ENCODE measurements at places on chromosomes 2 and 18.

DNA sequence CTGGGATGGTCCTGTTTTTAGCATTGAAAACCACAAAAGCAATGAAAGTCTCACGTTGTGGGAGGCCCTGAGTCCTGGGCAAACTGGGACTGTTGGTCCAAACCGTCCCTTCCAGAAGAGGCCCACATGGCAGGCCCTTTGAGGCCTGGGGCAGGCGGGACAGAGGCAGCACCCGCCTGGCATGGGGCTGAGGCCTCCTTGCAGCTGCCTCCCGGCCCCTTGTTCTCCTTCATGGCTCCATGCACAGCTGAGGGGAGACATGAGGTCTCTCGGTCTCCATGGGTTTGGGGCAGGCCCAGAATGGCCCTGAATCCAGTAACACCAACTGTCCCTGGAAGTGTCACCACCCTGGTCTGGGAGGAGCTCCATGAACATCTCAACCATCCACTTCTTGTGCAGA, 61.9 kb downstream of the RRM2 start:
- DNase-seq = no peak

DNA sequence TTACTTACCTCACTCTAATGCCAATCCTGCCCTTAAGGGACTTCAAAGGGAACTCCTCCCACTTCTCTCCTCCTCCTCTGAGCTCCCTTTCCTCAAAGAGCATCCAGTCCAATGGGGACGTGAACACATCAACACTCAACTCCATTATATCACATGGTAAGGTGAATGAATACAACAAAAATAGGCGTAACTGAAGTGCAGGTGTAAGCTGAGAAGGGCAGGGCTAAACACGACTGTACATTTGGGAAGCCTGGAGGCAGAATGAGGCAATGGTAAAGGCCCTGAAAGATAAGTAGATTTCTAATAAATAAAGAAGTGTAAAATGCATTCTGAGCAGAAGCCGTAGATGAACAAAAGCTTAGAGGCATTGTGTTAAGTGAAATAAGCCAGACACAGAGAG, 226.1 kb upstream of the TRIB2 start:
- no peak for DNase-seq

DNA sequence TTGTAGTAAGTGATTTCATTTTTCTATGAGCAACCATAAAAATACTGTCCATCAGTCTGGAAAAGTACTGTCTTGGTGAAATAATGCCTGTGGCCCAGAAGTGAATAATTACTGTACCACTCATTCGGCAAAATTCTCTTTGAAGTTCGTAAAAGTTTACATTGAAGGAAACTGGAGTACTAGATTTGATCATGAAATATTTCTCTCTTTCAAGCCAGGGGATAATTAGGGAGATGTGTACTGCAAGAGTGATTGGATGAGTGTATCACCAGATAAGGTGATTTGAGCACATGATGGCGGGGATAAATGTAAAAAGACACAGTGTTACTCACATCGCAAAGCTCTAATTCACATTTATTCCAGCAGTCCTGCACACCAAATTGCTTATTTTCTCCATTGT, 883.2 kb upstream of the PIK3C3 start:
- no peak for DNase-seq

- no peak for DNase-seq
These were observed 139.1 kb downstream of the NXPH2 start for GRCh38 chr2:138640921-138641676.

GRCh38 chr18:58536534-58537271, 92.2 kb downstream of the ALPK2 start:
- no peak for DNase-seq

DNA sequence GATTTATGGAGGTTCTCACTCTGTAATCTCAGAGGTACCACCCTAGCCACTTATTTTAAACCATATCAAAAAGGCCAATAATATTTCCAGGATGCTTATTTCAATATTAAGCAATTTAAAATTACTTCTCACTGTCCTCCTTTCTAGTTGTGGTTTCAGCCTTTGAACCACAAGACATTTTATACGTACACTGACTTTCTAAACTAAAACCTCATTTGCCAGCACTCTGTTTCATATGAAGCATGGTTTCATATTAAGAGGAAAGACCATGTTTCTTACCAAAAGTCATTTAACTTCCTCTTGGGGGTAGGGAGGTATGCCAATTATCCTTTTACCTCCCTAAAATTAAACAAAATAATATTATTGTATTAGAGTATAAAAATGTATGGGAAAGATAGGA, 399.8 kb downstream of the CDH7 start:
- no peak for DNase-seq

- no peak for DNase-seq
These were observed 197.1 kb downstream of the CCDC85A start for GRCh38 chr2:56380861-56381260.

GRCh38 chr18:25256439-25256838, 95.5 kb downstream of the ZNF521 start:
- DNase-seq = no peak

GRCh38 chr2:209629597-209629996, 142.0 kb upstream of the UNC80 start:
- no peak for DNase-seq

DNA sequence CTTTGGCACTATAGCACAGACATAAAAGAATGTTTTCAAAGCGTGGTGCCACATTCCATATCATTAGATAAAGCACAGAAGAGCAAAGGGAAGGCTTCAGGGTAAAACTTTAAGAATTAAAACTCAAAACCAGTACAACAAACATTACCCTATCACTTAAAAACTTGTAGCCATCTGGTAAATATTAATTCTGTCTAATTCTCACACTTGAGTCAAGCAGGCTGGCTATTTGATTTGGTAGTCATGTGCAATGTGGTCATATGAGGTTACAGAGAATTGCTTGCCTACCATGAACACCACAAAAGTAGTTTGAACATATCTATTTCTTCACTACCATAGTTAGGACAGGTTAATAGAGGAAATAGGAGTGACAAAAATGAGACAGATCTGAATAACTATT, 244.9 kb downstream of the IRS1 start:
- DNase-seq = no peak

GRCh38 chr2:201975434-201975833, 58.2 kb upstream of the FZD7 start:
- no peak for DNase-seq

Data from stimulated activated naive CD4-positive, alpha-beta T cell (primary cell).